Renal cortical epithelial cell (primary cell): ENCODE measurements at places on chromosomes 7 and 10.

GRCh38 chr10:109159351-109159750 lies 764.0 kb downstream of the XPNPEP1 start:
- DNase-seq = no peak

DNA sequence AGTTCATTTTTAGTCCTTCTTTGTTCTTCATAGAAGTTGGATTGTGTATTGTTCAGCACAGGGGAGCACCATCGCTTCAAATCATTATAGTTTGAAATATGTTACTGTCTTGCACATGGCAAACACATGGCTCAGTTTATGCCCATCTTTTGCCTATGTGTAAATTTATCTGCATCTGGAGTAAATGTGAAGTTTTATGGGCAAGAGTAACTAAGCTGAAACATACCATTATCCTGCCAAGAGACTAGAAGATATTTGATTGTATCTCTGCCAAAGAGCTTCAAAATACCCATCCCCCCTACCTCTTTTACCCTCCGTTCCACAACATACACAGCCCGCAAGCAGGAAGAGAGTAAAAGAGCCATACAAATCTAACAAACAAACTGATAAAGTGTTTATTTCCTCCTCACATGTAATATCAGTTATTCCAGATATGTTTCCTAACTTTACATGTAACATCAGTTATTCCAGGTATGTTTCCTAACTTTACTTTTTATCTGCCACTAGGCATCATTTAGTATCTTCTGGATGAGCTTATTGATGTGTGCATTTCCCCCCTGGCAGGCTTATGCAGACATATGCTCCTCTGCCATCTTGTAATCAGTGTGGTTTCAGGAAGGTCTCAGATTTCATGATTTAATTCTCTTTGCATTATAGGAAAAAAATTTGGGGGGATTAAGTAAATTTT lies 127.7 kb downstream of the SRI start:
- no peak for DNase-seq

- DNase-seq = no peak
These were observed 123.3 kb downstream of the HIPK2 start for GRCh38 chr7:139654276-139655181.

DNA sequence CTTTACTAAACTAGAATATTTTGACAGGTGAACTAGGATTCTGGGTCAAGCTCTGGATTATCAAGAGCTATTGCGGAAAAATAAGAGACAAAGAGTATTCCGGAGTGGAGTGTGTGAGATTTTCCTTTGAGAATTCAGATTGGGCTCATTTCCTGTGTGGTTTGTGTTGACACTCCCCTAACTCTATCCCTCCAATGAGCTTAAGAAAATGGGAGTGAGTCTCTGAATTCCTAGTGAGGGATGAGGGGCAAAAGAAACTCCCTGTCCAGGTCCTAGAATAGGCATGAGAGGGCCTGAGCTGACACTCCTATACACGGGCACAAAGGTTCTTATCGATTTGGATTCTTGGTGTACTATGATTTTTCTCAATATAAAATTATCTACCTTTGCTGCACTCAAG lies 10.2 kb downstream of the KLF14 start:
- no peak for DNase-seq

- no peak for DNase-seq
These were observed 155.8 kb downstream of the POM121L12 start for GRCh38 chr7:53191191-53191695.
